ENCODE measurements at places on chromosomes 16 and 17. TPM values are rescaled to one million over a fixed set of nuclear protein-coding genes. Genes with fewer than 3 reads are reported as not detected.

Gene CDT1
- 2.4 TPM for total RNA-seq

Gene CFAP119
- 2.6 TPM for total RNA-seq

Gene SNAI3
- not detected for total RNA-seq

Gene SDR42E2
- total RNA-seq: 0.08 TPM

Gene CACNG5
- total RNA-seq: not detected
